ENCODE measurements at places on chromosomes 11 and 22.
A peak's percentile ranks its signal among the peaks of the same experiment; 100 is the strongest.

DNA sequence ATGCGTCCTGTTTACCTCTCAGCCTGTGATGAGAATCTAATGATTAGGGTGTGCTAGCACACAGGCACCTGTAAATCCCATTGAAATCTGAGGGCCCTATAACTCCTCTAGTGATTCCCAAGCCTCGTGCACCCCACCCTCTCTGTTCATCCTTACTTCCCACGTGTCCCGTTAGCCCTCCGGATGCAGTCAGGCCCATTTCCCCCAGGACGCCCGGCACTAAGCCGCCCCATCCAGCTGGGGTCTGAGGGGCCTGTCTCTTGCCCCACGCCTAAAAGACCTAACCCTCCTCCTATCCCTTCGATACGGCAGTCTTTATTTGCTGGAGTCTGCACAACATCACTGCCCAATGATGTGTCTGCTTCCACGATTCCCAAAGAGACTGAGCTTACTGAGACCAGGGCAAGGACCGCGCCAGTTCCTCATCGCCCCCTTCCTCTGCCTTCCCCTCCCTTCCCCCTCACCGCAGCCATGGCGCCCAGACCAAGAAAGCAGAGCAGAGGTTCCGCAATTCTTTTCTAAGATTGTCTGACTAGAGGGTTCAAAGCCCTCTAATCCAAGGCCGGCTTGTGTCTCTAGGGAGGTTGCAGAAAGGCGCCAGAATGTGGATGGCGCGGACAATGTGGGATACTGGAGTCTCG lies 1.1 kb upstream of the FADS2 start:
- DNase-seq, result no peak

GRCh38 chr11:121780971-121781370 lies 328.2 kb upstream of the SORL1-AS1 start:
- no peak for DNase-seq

DNA sequence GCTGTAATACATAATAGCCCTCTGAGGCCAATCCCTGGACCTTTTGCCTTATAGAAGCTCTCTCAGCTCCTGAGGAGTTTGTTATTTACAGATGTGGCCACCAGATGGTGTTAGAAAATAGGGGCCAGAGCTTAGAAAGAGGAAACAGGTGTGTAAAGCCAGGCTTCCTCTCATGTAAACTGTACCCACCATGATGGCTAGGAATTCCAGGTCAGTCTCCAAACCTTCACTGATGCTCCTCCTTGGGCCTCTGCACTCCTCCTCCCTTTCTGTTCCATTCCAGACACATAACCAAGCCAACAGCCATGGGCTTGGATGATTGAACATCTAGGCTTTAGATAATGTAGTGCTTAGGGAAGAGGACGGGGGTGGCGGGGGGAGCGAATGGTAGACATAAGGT lies 39.7 kb downstream of the USP35 start:
- peak; percentile 27 for DNase-seq

GRCh38 chr11:76579056-76579751 lies 91.3 kb downstream of the LRRC32 start:
- no peak for DNase-seq

- DNase-seq, result peak; percentile 80
These were observed 56.7 kb upstream of the CRTAM start for GRCh38 chr11:122781378-122782195.

DNA sequence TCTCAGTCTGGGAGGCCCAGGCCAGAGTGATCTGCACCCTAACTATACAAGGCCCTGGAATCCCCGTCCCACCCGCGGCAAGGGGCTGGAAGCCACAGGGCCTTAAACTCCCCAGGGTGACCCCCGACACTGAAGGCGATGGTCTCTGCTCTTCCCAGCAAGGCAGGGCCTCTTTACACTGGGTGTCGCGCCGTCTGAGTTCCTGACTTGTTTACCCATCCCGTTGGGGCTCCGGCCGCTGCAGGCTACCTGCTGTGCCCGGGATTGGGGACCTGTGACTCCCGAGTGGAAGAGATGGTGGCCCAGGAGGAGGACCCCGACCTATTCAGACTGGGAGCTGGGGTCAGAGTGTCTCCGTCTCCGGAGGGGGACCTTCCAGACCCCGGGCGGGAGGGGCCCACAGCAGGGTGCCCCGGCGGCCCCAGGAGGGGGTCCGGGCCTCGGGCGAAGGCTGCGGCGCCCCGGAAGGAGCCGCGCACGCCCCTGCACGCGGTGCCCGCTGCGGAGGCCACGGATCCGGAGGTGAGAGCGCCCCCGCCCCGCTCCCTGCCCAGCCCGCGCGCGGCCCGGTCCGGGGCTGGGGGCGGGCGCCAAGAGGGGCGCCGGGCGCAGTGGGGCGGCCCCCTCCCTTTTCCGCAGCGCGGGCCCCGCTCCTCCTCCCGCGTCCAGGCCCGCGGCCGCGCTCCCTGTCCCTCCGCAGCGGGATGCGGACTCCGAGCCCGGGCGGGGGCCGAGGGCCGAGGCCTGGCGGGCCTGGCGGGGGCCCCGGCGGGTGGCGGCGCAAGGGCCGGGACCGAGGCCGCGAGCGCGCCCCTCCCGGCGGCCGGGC lies 560 bp upstream of the MPPED1 start:
- DNase-seq, result no peak

DNA sequence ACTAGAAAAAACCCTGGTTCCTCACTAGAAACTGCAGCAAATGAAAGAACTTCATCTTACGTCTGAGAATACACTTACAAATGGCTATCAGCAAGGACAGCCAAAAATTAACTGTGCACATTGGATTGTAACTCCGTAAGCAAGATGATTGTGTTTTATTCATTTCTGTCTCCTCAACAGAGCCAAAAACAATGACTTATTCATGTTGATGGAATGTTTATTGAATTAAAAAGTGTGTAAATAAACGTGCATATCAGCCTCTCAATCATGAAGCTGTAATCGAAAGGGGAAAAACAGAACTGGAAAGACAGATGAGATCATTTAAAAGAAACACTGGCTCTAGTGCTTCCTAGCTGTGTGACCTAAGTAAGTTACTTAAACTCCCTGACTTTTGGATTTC lies 307.5 kb upstream of the ZC3H12C start:
- no peak for DNase-seq

- DNase-seq, result no peak
These were observed 390 bp upstream of the FGF3 start for GRCh38 chr11:69819541-69820070.

GRCh38 chr11:116913000-116913399 lies 75.6 kb upstream of the APOA1 start:
- peak; percentile 47 for DNase-seq
